ENCODE measurements at places on chromosomes 13 and 19. TPM values are rescaled to one million over a fixed set of nuclear protein-coding genes. Genes with fewer than 3 reads are reported as not detected.

Gene SHISA2
- 0.11 TPM for total RNA-seq

- no peak for DNase-seq
These were observed 277.3 kb downstream of the FOXO1 start for GRCh38 chr13:40389081-40389641.

- DNase-seq = no peak
These were observed 20.4 kb downstream of the FAM187B start for GRCh38 chr19:35208121-35208520.

Gene EFNB2
- total RNA-seq = 8.4 TPM
